Activated naive CD8-positive, alpha-beta T cell treated with anti-CD3 and anti-CD28 coated beads, Interleukin-2, amount 10 ng/mL, durations not matched to agents 7 days and 5 days (primary cell): ENCODE measurements at places on chromosomes 4 and X. TPM values are rescaled to one million over a fixed set of nuclear protein-coding genes. Genes with fewer than 3 reads are reported as not detected.

The COL4A6 gene
- not detected for total RNA-seq

DNA sequence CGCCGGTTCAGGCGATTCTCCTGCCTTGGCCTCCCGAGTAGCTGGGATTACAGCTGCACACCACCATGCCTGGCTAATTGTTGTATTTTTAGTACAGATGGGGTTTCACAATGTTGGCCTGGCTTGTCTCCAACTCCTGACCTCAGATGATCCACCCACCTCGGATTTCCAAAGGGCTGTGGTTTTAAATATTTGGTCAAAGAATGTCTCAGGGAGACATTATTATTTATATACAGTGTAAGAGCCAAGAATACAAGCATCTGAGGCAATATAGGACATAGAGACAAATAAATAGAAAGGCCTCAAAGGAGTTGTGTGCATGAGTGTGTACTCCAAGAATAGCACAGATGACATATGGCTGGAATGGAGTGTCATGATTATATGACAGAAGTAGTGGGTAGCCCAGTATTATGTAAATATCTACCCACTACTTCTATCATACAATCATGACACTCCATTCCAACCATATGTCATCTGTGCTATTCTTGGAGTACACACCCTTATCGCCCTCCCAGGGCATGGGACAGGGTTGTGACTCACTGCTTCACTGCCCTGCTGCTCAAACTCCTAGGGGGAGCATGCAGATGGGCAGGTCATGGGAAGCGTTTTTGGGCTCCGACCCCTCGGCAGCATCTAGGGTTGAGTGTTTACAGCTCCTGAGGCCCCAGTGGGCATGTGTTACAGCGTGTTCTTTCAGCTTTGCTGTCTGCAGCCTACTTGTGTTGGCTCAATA is 1649.8 kb upstream of the PCDH10 start:
- no peak overlapping the region for H3K27ac ChIP-seq
- H3K27me3 ChIP-seq: no peaks in the 10 kb centered on the region
- DNase-seq: no peak
- no peaks in the 10 kb centered on the region for H3K36me3 ChIP-seq
- H3K4me3 ChIP-seq: no peak overlapping the region
- H3K4me1 ChIP-seq: no peaks in the 10 kb centered on the region

- no peak for DNase-seq
- no peak overlapping the region for H3K4me3 ChIP-seq
- H3K4me1 ChIP-seq: peaks cover 3% of the 10 kb centered on the region
- H3K27me3 ChIP-seq: peaks cover 29% of the 10 kb centered on the region
- H3K27ac ChIP-seq: no peak overlapping the region
- no peaks in the 10 kb centered on the region for H3K36me3 ChIP-seq
These were observed 30.5 kb upstream of the COL25A1 start for GRCh38 chr4:109332926-109333464.

DNA sequence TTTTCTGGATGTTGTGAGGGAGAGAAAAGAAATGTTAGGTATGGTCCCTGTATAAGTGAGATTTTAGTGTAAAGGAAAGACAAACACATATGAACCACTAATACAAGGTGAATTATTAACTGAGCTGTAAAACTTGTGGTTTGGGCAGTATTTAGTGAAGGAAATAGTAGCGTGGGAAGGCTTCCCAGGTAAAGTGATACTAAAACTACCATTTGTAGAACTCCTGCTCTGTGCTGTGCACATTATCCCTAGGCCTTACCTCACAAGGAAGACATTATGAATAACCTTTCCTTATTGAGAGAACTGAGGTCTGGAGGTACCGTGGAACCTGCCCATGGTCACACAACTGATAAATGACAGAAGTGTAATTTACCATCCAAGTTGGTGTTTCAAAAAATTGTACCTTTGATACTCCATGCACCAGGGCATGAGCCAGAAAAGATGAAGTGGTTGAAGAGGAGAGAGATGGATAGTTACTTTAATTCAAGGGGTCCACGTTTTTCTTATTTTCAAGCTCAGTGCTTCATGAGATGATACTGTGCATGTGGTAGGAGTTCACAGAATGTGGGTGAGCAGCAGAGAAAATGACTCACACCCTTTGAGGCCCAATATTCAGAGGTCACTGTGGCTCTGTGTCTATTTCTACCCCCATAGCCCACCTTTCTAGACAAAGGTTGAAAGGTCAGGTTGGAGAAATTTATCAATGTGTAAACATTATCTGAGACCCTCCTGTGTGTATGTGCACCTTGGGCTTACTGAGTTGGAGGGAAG is 2.6 kb upstream of the VSIG4 start:
- H3K27me3 ChIP-seq: no peaks in the 10 kb centered on the region
- H3K4me1 ChIP-seq: peaks cover 21% of the 10 kb centered on the region
- H3K4me3 ChIP-seq: no peak overlapping the region

- H3K4me1 ChIP-seq: no peaks in the 10 kb centered on the region
- no peaks in the 10 kb centered on the region for H3K36me3 ChIP-seq
- DNase-seq: no peak
- H3K4me3 ChIP-seq: no peak overlapping the region
- H3K27me3 ChIP-seq: no peaks in the 10 kb centered on the region
These were observed 1898.0 kb upstream of the PCDH7 start for GRCh38 chr4:28822163-28822562.

DNA sequence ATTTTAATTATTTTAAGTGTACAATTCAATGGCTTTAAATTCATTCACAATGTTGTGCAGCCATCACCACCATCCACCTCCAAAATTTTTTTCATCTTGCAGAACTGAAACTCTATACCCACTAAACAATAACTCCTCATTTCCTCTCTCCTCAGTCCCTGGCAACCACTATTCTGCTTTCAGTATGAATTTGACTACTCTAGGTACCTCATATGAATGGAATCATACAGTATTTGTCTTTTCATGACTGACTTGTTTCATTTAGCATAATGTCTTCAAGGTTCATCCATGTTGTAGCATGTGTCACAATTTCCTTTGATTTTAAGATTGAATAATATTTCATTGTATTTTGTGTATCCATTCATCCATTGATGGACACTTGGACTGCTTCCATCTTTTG is 46.9 kb downstream of the KIF4A start:
- H3K27ac ChIP-seq: no peak overlapping the region
- H3K4me3 ChIP-seq: no peak overlapping the region
- no peaks in the 10 kb centered on the region for H3K27me3 ChIP-seq
- no peak for DNase-seq

DNA sequence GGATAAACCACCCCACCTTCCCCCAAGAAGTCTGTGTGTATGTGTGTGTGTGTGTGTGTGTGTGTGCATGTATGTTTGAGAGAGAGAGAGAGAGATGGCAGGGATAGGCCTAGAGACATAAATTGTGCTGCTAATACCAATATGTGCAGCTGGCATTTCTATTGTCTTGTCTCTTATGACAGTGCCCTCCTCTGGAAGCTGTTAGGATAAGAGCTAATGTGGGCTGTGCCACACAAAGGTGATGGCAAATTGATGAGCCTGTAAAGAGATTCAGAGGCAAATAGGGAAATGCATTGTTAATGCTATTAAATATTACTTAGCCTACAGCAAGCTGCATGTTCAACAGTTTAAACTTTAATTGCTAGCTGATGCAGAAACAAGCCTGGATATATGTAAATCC is 332.0 kb downstream of the NKX6-1 start:
- H3K4me1 ChIP-seq: no peaks in the 10 kb centered on the region
- H3K27me3 ChIP-seq: no peaks in the 10 kb centered on the region
- no peak overlapping the region for H3K27ac ChIP-seq

DNA sequence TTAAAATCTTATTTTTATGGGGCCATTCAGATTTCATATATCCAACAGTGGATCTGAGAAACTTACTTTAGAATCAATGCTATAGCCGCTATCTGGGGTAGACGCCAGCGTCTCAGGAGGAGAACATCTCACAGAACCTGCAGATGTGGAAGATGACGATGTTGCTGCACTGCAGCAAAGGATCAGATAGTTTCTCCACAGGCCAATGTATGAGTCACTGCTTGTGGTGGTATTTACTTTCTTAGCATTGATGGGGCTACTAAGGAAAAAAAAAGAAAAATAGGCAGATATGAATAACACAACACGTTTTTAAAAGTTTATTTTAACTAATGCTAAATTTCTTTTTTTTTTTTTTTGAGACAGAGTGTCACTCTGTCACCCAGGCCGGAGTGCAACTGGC is 85.9 kb downstream of the ZAR1 start:
- H3K27me3 ChIP-seq: no peaks in the 10 kb centered on the region
- peaks cover 2% of the 10 kb centered on the region for H3K4me1 ChIP-seq
- H3K27ac ChIP-seq: no peak overlapping the region
